Activated T-cell treated with anti-CD3 and anti-CD28 coated beads, Interleukin-2, amount 50 U/mL, for 72 hours (primary cell): ENCODE measurements at places on chromosomes 4 and X. TPM values are rescaled to one million over a fixed set of nuclear protein-coding genes. Genes with fewer than 3 reads are reported as not detected.

- no peaks in the 10 kb centered on the region for H3K27me3 ChIP-seq
- no peaks in the 10 kb centered on the region for H3K36me3 ChIP-seq
- no peaks in the 10 kb centered on the region for H3K4me1 ChIP-seq
- no peak overlapping the region for H3K27ac ChIP-seq
Measured at GRCh38 chr4:160450876-160451275, 1348.0 kb downstream of the RAPGEF2 start.

The TMPRSS11B gene
- not detected for total RNA-seq

DNA sequence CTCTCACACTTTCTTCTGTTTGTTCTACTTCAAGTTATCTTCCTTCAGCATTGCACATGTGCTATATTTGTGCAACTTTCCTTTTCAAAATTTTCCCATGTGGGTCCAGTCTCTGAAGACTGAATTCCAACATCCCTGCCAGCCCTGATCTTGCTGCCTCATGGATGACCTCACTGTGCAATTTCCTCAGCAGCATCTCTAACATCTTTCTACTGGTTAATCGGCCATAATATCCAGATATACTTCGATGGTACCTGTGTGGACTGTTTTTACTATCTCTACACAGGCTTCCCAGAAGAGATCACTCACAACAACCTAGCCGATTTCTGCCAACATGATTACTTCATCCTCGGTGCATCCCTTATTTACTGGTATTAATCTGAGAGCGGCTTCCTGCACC, 41.5 kb downstream of the GPM6A start:
- no peaks in the 10 kb centered on the region for H3K27me3 ChIP-seq
- H3K4me3 ChIP-seq: no peak overlapping the region
- H3K36me3 ChIP-seq: no peaks in the 10 kb centered on the region
- no peak for DNase-seq
- no peaks in the 10 kb centered on the region for H3K4me1 ChIP-seq
- H3K27ac ChIP-seq: no peak overlapping the region

The SLC6A8 gene
- 2.2 TPM for total RNA-seq

DNA sequence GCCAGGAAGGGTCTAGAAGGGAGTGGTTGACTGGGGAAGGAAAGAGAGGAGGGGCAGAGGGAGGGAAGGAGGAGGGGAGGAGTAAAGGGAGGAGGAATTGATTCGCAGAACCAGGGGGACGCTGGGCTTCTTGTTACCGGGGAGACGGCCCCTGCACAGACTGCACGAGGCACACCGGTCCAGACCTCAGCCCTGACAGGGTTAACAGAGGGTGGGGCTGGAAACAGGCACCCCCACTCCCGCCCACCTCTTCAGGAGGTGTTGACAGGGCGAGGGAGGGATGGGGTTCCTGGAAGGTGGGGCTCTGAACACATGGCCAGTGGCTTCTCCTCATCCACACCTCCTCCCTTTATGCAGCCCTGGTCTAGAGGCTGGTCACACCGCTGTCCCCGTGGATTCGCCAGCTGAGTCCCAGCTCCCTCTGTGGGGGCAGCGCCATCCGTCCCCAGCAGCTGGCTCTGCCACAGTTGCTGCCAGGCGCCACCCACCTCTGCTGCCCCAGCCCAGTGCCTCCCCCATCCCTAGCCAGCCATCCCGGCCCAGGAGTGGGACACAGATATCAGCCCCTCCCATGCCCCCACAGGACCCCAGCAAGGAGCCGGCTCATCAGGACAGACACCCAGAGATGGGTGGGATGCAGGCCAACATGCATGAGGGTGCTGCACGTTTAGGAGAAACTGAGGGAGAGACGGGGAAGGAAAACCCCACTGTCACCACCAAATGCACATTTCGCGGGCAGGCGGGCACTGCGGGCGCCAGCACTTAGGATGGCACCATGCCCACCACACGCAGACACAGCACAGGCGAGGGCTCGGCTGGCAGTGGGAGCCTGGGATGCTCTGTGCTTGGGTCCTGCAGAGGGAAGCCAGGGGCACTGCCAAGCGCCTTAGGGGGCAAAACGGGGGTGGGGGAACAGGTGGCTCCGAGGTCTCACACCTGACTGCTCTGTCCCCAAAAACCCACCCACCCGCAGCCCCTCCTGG, 87.6 kb downstream of the ABLIM2 start:
- no peaks in the 10 kb centered on the region for H3K27me3 ChIP-seq
- no peak overlapping the region for H3K4me3 ChIP-seq
- H3K4me1 ChIP-seq: no peaks in the 10 kb centered on the region
- no peak for DNase-seq

DNA sequence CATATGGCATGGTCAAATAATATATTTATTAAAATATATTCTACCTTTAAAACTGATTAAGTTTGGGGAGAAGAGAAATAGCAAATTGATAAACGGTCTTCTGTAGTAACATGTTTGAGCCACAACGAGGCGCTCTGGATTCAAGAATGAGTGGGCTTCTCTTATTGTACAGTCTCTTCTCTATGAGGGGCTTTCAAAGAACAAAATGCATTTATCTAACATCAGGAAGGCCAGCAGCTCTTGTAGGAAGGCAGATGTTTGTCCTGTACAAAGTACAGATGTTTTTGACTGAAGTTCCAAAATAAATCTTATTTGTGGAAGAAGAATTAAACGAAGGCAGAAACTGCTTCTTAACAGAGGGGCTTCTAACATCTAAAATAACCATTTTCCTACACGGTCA, 153.6 kb downstream of the RASL11B start:
- peaks cover 23% of the 10 kb centered on the region for H3K4me1 ChIP-seq
- no peaks in the 10 kb centered on the region for H3K27me3 ChIP-seq
- H3K36me3 ChIP-seq: no peaks in the 10 kb centered on the region
- H3K27ac ChIP-seq: no peak overlapping the region
- no peak overlapping the region for H3K4me3 ChIP-seq
